GM12864 (cell line): ENCODE measurements at places on chromosomes 16 and 17.

DNA sequence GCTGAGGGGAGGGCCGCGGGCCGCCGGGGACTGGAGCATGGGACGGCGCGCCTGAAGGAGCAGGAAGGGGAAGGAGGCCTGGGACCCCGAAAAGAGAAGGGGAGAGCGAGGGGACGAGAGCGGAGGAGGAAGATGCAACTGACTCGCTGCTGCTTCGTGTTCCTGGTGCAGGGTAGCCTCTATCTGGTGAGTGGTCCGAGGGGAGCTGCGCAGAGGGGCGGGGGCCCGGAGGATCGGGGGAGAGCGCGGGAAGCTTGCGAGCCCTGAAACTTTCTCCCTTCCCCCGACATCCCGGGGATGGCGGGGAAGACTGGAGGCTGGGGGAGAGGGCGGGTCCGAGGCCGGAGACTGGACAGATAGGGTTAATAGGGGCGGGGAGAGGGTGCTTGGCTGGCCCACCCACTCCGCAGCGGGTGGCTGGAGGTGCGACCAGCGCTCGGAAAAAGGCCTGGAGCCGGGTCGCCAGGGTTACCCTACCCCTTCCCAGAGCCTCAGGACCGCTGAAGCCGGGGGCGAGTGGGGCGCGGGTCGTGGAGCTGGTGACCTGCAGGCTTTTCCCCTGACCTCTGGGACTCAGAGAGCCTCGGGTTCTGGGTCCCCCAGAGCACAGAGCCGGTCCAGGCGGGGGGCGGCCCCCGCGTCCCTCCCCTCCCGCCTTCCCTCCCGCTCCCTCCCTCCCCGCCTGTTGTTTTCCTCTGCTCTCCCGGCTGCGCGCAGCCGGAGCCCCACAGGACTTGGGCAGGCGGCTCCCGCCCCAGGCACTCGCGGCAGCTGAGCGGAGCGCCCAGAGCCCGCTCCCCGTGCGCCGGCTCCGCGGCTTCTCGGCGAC, 631 bp downstream of the NXPH3 start:
- DNase-seq = no peak

DNA sequence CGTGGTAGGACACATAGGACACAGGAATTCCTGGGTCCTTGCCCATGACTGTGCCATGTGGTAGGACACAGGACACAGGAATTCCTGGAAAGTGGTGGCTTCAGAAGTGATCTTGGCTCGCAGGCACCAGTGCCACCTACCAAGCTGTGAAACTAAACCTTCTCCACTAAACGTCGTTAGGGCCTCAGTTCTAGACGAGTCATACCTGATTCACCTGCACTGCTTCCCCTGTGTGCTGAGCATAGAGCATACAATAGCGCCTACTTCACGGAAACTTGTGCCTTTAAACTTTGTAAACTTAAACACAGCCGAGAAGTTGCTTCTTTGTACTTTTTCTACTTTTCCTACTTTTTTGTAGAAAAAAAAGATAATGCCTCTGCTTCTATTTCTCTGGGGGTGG, 4.8 kb downstream of the SOX8 start:
- no peak for DNase-seq

GRCh38 chr17:45005700-45006099, 37.6 kb upstream of the C1QL1 start:
- no peak for DNase-seq

GRCh38 chr17:72393553-72393952, 272.7 kb downstream of the SOX9 start:
- DNase-seq = no peak

DNA sequence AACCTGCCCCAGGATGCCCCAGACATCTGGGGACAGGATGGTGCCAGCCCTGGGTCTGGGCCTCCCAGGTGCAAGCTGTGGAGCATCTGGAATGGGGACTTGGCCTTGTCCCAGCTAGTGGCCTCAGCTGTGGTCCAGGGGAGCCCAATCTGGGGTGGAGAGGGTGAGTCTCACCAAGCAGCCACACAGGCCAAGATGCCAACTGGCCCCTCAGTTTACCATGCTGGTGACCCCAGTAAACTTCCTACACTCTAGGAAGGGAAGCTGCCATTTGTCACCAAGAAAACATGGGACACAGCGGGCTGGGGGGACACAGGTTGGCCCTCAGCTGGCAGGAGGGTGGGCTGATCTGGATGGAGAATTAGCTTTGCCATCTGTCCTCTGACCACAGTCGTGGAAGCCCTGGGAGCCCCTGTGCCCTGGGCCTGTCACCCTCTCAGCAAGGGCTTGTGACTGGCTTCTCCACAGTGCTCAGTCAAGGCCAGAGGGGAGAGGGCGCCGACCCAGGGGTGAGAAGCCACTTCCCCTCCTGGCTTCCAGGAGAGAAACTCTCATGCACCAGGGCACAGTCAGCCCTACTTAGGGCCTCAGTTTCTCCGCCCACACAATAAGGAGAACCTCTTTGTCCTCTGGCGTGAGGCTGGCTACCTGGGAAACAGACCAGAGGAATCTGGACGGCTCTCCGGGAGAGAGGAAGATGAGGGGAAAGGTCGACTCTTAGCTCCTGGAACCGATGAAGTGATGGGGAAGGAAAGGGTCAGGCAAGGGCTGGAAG, 126.4 kb upstream of the SMURF2 start:
- DNase-seq = no peak

DNA sequence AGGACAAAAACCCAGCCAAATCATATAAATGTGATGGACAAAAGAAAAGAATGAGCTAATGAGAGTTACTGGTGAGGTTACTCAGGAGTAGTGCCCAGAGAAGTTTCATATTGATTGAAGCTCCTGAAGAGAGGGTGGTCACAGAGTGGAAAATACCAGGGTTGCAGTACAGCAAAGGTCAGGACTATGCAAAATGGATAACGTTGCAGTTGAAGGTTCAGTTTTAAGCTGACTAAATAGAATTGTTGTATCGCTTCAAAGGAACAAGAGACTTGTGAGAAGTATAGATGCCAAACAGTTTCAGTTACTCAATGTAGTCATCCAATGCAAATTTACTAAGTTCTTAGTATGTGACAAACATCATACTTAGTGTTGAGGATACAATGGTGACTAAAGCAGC, 47.1 kb downstream of the ABCA8 start:
- no peak for DNase-seq

GRCh38 chr17:81794509-81794908, 9.4 kb upstream of the GCGR start:
- DNase-seq = no peak

DNA sequence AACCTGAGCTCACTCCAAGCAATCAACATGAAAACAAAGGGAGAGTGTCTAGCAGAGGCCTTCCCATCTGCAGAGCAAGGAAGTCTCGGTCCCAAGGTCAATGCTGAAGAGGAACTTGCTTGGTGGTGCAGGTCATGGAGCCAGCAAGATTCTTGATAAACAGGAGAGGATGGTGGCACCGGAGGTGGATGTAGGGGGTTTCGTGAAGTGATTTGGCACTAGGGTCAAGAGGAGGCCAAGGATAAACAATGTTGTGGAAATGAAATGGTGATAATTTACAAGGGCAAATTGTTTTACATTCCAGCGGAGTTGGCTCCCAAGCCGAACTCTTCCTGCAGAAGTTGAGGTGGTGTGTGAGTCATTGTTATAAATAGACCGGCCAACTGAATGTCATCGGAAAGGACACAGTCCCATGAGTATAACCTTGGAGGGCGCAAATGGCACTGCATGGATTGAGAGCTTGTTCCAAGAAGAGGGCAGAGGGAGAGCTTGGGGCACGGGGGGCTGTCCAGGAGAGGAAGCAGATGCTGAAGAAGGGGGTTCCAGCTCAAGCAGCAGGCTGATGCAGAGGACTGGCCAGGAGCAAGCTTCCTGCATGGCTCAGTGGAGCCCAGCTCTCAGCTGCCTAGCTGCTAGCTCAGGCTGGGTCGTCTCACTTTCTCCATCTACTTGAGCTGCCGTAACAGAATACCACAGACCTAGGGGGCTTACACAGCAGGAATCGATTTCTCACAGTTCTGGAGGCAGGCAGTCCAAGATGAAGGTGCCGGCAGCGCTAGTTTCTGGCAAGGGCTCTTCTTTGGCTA, 136.6 kb downstream of the COPRS start:
- DNase-seq = no peak

DNA sequence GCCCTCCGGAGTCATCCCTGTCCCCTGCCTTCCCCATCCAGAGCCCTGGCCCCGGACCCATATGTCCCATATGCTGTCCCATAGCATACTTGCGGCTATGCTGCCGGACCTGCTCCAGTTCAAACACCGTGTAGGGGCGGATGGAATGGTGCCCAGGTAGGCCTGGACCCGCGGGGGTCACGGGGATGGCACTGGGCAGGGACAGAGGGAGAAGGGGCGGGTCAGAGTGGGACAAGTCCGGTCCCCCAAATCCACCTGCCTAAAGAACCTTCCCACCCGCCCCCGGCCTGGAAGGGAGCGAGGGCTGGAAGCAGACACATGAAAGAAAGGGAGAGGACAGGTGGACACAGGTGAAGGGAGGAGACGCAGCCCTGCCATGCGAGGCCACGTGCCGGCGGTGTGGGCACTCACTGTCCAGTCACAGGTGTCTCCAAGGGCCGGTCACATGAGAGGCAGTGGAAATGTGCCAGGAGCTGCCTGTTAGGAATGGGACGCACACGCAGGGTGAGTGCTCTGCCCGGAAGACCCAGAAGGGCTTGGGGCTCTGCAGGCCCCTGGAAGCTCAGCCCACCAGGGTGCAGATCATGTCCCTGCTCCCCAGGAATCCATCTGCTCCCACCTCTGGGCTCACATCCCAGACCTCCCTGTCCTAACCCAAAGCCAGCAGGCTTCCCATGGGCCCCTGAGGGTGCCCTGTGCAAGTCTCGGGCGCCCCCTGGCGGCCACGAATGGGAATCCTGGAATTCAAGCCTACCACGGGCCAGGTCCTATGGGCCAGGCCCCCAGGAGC, 14.0 kb downstream of the UBALD2 start:
- no peak for DNase-seq

DNA sequence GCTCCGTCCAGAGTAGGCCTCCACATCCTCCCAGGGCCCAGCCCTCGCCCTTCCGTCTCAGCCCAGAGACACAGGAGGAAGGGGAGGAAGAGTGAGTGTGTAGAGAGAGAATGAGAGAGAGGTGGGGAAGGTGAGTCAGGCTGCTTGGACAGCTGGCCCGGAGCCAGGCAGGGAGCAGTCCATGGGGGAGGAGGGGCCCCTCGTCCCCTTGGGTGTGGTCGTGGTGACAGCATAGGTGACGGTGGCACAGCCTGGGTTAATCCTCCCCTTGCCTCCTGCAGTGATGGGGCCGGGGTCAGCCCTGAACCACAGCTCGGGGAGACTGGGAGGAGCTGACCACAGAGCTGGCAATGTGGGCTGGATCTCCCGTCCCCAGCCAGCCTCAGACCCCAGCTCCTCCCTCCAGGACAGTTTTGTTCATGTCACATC, 36.5 kb downstream of the FA2H start:
- DNase-seq = no peak

GRCh38 chr17:74049167-74049966, 154.1 kb upstream of the RPL38 start:
- no peak for DNase-seq

- no peak for DNase-seq
Observed at GRCh38 chr17:14434506-14434905, 133.6 kb downstream of the HS3ST3B1 start.

- DNase-seq = no peak
Observed at GRCh38 chr17:42109086-42109485, 3.4 kb downstream of the DHX58 start.

DNA sequence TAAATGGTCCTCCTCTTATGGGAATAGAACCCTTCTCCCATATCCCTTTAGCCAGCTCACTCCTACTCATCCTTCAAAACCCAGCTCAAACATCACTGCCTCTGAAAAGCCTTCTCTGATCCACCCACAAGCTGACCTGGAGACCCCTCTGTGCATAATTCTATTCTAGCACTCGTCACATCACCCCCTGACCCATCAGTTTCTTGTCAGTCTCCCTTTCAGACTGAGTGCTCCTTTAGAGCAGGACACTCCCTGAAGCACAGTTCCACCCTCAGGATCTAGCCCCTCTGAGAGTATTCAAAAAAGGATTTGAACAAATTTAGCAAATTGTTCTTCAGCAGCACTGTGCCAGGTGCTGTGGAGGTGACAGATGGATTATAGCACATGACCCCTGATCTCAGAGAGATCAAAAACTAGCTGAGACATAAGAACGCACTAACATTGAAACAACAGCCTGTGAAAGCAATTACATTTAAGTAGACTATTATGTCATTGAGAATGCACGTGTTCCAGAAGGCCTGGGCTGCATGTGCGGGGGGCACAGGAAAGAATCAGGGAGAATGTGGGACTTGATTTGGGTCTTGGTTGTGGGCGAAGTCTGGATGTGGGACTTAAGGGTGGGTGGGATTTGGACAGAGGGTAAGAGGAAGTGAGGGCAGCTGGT, 43.5 kb downstream of the MRPS23 start:
- DNase-seq = no peak

GRCh38 chr17:82599674-82600661, 48.3 kb downstream of the WDR45B start:
- DNase-seq = peak; percentile 13
